H1 (cell line): ENCODE measurements at places on chromosomes 6 and 20.

GRCh38 chr6:39040080-39040673 lies 8.4 kb upstream of the GLP1R start:
- DNase-seq: no peak

DNA sequence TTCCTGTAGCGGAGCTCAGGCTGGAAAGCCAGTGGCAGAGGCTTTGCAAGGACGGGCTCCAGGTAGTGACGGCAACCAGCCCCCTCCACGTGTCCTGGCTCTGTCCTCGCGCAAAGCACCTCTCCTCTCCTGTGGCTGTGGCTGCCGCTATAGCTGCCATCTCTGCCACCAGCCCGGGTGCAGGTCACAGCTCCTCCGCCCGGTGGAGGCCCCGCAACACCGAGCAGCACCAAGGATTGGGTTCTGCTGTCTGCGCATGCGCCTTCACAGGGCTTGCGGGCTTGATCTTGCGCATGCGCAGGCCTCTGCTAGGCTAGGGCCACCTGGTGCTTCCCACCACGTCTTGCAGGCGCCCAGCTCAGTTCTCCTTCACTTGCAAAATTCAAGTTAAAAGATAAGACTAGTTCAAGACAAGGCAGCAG lies 625.4 kb downstream of the QKI start:
- DNase-seq: no peak

- no peak for DNase-seq
Measured at GRCh38 chr20:11056414-11056813, 382.6 kb upstream of the JAG1 start.

DNA sequence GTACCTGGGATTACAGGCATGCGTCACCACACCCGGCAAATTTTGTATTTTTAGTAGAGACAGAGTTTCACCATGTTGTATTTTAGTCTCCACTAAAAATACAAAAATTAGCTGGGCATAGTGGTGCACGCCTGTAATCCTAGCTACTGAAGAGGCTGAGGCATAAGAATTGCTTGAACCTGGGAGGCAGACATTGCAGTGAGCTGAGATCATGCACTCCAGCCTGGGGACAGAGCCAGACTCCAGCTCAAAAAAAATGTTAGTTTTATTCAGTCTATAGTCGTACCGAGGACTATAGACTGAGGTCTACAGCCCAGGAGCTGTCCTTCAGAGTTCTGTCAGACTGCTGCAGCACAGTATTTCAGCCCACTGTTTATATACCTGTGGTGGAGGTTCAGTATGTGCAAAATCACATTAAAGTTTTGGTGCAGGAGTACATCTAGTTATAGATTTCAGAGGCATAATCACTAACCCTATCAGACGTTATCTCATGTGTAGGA lies 3.6 kb upstream of the CASP8AP2 start:
- DNase-seq: no peak

DNA sequence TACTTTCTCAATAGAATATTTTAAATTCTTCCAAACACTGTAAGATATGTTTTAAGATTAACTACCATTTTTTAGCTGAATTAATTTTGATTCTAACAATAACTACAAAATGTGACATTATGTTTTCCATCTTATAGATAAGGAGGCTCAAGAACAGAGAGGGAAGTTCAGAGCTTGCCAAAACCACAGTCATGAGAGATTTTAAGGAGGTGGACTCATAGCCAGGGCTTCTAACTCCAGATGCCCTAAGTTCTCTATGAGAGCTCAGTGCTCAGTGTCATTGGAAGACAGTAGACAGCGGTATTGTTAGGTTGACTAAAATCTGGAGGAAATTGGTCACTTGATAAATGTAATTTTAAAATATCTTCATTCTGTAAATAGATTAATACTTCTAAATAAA lies 144.2 kb downstream of the PACRG start:
- DNase-seq: no peak

DNA sequence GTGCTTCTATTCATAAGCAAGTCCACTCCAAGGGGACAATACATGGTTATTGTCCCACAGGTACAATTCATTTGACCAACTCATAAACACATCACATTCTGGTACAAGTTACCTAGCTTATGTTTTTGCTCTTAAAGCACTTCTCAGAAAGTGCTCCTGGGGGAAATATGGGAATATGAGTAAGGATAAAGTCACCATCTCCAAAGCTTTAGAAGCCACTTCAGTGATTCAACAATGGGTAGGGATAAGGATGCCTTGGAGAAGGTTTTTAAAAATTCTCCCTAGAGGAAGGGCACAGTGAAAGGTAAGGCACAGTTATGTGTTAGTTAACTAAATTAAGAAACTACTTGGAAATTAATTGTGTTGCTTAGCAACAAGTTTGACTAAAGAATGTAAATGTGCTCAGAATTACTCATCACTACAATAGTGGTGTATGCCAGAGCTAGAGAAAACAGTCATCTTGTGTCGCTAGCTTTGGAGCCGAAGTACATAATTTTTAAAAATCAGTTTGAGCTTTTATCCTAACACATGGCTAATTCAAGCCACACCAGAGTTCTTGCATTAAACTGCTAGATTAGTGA lies 39.5 kb upstream of the LAMP5 start:
- DNase-seq: no peak

- DNase-seq: no peak
Measured at GRCh38 chr6:40512340-40512739, 74.8 kb downstream of the LRFN2 start.

DNA sequence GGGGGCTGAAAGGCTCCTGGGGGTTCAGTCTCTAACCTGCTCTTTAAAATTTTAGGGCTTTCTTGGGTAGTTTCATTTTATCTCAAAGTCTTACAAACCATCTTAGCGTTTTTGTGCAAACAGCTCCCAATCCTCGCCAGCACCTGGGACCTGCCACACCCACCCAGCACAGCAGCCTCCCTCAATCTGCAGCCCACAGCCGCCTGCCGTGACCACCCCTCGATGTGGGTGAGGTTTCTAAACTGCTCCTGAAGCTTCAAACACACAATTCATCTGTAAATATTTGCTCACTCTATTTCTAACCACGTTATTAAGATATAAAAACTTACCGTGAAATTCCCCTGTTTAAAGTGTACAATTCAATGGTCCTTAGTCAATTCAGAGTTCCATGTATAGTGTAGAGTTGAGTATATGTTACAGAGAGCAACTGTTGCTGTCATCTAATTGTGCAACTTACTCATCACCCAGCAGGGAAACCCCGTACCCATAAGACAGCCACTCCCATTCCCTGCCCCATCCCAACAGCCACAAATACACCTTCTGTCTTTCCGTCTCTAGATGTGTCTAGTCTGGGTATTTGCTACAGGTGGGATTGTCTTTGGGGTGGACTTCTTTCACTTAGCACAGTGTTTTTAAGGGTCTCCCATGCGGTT lies 381.0 kb downstream of the TAF4 start:
- DNase-seq: no peak

GRCh38 chr6:104595311-104595820 lies 264.4 kb downstream of the HACE1 start:
- DNase-seq: no peak

- no peak for DNase-seq
Measured at GRCh38 chr6:132648356-132648755, 10.6 kb downstream of the TAAR1 start.

DNA sequence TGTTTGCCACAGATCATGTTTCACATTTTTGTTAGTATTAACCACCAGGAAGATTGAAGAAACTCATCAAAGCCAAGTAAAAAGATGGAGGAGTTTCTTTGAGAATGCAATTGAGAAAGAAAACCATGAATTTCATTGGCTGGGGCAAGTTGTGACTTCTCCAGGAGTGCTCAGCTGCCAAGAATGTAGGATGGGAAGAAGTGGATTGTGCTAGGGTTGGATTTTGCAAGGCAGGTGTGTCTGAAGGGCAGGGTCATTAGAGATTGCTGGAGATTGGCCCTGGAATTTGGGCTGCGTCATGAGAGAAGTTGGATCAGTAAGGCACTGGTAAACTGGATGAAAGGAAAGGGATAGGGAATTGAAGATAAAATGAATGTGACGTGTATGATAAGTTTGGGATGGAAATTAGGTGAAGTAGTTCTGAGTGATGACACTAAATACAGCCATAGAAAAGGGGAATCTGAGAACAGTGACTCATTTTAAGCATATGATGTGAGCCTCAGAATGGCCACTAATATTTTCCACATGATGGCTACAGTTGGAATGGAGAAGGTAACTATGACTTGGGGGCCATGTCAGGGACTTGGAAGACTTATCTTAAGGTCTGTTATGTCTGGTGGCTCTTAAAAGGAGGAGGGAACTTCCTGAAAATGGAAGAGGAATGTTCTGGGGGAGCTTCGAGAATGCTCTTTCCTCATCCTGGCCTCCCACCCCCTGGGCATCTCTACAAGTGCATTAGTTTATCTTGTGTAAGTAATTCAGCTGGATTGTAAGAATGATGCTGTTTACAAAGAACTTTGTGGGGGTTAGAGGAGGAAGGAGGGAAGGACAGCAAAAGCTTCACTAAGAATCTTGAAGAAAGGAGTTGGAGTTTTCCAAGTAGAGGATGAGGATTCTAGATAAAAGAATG lies 27.8 kb upstream of the ERVFRD-1 start:
- no peak for DNase-seq

DNA sequence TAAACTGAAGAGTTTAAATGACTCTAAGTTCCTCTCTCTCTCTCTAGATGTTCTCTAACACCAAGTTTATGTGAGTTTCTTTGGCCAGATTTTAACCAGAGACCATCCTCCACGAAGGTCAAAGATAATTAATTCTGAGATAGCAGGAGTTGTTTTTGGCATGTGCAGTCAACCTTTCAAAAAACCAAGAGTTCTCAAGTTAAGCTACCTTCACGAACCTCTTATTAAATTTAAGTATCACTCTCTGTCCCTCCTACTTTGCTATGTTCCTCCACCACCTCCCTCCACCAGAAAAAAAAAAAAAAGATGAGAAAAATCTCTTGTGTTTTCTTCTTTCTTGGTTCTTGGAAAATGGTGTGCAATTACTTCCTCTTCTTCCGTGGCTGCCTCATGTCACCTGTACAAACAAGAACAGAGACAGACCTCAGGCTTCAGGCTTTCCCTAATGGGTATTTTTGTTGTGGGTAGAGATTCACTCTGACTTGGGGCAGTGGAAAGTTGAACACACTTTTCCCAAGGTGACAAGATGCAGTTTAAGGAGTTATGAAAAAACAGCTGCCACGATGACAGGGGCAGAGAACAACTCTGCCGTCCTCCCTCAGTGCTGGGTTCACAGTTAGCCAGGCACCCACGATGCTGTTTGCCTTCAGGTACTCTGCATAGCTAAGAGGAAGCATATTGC lies 64.3 kb downstream of the ADTRP start:
- no peak for DNase-seq
